ENCODE measurements at places on chromosomes 5 and 9.
A peak's percentile ranks its signal among the peaks of the same experiment; 100 is the strongest.

- peak; percentile 86 for DNase-seq
Measured at GRCh38 chr9:34701023-34701768, 8.7 kb downstream of the CCL21 start.

DNA sequence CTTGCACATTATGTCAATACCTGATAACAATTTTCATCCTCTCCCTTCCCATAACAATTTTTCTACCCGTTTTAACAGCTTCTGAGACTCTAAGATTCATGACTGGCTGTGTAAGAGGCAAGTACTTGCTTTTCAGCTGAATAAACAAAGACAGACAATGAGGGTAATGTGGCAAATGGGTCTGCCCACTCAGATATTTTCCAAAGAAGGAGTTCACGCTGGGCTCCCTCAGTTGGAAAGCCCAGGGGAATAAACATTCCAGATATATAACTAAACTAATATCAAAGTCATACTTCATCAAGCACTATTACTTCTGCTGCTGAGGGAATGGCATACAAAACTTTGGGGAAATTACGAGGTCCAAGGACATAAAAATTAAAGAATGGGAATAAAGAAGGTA is 24.4 kb downstream of the MEGF9 start:
- DNase-seq, result no peak

DNA sequence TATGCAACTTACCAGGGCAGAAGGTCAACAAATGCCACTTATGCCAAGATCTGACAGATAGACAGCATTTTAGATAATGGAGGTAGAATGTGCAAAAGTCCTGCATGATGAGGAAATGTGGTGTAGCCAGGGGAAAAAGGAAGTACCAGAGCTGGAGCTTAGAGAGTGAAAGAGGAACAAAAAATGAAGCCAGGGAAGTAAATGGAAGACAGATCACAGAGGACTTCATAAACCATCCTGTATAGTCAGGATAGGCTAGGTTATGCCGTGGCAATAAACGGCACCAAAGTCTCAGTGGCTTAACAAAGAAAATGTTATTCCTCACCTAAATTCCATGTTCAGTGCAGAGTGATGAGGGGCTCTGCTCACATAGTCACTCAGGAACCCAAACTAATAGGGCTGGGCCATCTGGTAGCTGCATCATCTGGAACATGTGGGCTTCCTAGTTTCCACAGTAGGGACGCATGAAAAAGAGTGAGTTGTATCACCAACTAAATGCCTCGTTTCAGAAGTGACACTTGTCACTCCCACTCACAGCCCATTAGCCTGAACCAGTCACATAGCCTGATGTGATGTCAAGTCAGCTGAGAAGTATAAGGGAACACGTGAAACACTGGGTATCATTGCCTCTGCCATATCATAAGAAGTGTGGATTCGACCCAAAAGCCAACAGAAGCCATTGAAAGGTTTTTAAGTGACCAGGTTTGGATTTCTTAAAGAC is 70.3 kb downstream of the SH3RF2 start:
- DNase-seq, result no peak

GRCh38 chr9:94982211-94982610 is 255.7 kb downstream of the AOPEP start:
- DNase-seq, result no peak

GRCh38 chr9:135814421-135815095 is 92.8 kb downstream of the CAMSAP1 start:
- DNase-seq, result peak; percentile 23

- no peak for DNase-seq
Measured at GRCh38 chr9:114150608-114151007, 4.7 kb upstream of the COL27A1 start.

DNA sequence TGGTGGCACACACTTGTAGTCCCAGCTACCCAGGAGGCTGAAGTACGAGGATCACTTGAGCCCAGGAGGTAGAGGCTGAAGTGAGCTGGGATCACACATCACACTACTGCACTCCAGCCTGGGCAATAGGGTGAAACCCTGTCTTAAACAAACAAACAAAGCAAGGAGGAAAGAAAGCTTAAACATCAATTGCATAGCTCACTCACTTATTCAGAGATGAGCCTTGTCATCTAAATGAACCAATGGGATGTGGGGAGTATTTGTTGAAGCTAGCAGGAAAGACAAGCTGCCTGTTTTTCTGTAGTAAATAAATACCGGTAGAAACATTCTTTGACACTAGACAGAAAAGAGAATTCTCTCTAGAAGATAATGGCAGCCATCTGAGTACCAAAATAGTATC is 161.0 kb upstream of the SLC12A2 start:
- DNase-seq, result no peak

- no peak for DNase-seq
Measured at GRCh38 chr9:32502464-32502863, 23.5 kb downstream of the RIGI start.

DNA sequence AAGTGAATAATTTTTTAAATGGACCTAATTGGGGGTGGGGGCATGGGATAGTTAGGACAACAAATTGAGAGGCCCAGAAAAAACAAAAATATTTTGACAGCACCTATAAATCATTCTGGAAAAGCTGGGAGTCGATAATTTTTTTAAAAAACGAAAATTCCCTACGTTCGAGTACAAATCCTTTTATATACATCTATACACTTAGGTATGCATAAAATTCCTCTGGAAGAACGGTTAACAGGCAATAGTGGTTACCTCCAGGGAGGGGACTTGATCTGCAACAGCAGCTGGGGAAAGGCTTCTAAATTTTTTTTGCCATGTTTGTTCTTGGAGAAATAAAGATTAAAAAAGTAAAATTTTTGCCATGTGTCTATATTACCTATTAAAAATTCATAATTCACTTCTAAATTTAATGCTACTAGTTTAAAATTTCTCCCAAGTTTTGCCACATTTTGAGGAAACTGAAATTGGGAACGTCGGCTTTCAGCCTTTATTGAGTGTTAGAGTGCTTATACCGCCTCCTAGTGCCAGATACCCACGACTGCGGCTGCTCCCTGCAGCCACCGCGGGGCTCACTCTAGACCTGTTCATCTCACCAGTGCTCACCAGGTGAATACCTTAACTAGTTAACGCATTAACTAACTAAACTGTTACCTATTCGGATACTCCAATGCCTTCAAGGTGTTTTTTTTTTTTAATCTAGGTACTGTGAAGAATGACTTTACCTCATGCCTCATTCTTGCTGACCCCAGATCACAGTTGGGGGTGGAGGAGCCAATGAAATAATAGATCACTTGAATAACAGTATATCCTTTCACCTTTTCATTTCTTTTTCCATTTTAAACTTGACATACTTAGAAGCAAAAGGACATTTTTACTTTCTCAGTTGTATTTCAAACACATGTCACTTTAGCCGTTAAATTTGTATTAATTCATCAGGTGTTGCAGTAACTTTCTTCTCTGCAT is 1.8 kb upstream of the BHMT start:
- peak; percentile 58 for DNase-seq

GRCh38 chr5:154483654-154484392 is 5.8 kb upstream of the HAND1 start:
- no peak for DNase-seq

GRCh38 chr5:174217527-174217926 is 172.0 kb downstream of the NSG2 start:
- no peak for DNase-seq

DNA sequence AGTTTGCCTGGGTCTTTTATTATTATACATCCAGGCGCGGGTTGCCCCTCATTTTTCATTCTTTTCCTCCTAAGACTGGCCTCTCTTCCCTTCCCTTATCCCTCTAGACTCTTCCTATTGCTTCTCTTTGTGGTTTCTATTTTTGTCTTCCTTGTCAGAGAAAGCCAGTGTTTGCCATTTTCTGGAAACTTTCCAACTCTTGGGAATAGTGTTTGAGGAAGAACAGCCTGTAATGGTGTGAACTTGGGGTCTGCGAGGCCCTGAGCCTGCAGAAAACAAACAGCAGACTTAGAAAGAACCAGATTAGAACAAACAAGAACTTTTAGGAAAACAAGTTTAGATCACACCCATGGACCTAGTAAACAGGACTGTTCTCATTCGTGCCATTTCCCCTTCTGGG is 15.5 kb downstream of the PRKACG start:
- DNase-seq, result no peak

DNA sequence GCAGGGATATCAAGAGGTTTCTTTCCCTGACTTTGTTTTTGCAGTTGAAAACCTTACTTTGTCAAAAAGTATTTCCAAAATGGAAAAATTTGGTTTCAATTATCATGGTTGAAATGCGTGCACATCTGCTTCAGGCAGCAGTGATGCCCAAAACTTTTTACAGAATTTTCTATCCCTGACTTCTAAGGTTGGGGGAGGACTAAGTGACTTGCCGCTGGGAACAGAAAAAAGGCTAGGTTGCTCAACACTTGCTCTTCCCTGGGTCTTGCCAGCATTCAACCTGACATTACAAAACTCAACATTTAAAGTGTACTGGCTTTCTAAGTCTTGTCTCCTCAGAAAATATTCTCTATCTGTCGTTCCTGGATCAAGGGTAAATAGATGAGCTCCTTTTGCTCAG is 4.7 kb downstream of the KLHL3 start:
- no peak for DNase-seq

DNA sequence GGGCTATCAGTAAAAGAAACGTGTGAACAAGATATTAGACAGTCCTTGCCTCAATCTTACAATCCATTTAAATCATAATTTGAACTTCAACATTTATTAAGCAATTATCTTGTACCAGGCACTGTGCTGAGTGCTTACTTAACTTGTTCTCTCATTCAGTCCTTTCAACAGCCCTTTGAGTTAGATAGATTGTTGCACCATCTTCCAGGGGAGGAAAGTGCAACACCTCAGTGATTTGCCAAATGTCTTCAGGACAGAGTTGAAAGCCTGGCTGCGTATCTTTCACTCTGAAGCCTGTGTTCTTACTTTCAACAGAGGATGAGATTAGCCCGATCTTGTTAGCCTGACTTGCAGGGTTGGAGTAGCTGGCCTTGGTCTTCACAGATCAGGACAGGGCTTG is 34.2 kb upstream of the SUB1 start:
- no peak for DNase-seq

DNA sequence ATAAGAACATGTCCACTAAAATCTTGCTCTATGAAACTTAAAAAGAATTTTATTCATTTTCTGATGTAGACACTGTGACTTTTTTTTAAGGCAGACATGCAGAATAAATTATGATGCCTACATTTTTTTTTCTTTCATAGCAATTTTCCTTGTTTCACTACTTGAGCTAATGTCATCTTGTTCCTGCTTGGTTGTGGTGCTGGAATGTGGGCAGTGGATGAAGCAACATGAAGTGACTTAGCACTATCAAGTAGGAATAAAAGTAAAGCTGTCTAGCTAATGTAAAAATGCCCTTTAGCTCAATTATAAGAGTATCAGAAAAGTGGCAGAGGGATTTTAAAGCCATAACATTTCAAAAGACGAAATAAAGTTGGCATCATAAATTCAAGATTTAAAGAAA is 191.0 kb downstream of the ADAMTS6 start:
- DNase-seq, result no peak

Measured in Right ventricle myocardium superior (tissue), 1 donor.